GM12865 (cell line): ENCODE measurements at places on chromosomes 5 and 9.

DNA sequence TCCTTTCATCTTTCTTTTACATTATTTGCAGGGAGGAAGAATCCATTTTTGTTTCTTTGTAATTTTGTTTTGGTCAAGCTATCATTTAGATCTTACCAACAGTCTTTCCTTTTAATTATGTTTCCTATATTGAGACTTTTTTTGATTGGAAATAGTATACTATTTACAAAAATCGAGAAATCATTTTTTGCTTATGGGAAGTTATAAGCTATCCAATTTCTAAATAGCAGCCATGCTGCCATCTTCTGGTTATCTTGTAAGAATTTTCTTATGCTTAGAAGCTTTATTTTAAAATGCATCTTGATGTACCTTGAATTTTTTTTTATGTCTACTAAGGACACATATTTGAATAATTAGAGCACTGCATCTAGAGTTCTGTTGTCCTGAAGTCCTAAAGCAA is 821.2 kb downstream of the PTPRD start:
- DNase-seq = peak; percentile 9

DNA sequence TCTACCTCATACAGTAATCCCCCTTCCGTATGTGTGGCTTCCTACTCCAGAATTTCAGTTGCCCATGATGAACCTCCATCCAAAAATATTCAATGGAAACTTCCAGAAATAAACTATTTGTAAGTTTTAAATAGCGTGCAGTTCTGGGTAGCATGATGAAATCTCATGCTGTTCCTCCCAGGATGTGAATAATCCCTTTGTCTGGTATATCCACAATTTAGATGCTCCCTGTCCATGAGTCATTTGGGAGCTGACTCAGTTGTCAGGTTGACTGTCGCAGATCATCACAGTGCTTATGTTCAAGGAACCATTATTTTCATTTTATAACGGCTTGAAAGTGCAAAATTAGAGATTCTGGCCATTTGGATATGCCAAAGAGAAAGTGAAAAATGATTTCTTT is 290.1 kb upstream of the CDH9 start:
- no peak for DNase-seq

DNA sequence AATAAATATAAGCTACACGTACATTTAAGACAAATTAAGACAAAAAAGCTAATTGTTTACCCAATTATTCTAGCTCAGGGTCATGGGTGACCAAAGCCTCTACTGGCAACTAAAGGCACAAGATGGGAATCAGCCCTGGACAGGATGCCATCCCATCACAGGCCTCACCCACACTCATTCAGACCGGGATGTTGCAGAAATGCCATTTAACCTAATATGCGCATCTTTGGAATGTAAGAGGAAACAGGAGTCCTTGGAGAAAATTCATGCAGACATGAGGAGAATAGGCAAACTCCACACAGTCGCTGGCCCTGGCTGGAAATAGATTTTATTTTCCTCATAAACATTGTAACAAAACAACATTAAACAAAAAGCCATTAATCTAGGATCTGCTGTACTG is 2003.8 kb upstream of the CDH9 start:
- no peak for DNase-seq

- DNase-seq = no peak
Observed at GRCh38 chr5:116754556-116754955, 179.9 kb upstream of the SEMA6A start.

DNA sequence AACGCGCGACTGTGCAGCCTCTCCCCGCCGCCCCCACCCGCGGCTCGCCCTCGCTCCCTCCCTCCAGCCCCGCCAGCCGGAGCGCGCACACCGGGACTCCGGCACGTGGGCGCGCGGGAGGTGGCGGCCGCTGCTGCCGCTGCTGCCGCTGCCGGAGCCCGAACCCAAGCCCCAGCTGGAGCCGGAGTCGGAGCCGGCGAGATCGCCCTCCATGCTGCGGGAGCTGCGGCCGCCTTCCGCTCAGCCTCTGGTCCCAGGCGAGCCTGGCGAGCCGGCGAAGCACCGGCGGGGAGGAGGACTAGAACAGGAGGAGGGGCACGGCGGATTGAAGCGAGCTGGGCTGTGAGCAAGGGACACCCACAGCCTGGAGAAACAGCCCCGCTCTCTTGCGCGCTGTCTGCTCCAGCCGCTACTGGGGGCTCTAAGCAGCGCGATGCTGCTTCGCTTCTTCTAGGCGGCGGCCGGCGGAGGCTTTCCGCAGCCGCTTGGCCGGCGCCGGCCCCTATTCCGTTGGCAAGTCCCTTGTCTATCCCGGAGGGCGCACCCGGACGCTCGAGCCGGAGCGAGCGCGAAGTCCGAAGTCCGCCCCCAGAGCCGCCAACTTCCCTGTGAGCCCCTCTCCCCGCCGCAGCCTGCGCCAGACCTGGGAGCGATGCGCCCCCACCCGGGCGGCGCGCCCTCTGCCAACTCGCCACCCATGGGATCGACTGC is 598.7 kb upstream of the SGCD start:
- DNase-seq = no peak

- DNase-seq = no peak
Observed at GRCh38 chr9:82385633-82386032, 397.1 kb downstream of the SPATA31D1 start.

DNA sequence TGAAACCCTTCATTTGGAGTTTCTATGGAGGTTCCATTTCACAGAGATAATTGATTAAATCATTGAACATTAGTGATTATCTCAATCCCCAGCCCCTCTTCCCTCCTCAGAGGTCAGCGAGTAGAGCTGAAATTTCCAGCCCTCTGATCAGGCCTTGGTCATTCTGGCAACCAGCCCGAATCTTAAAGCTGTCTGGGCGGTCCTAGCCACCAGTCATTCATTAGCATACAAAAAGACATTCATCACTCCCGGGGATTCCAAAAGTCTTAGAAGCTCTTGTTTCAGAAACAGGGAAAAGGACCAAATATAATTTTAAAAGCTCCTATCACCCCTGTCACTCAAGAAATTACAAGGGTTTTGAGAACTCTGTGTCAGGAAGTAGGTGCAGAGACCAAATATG is 41.3 kb downstream of the ZNF474 start:
- DNase-seq = no peak

DNA sequence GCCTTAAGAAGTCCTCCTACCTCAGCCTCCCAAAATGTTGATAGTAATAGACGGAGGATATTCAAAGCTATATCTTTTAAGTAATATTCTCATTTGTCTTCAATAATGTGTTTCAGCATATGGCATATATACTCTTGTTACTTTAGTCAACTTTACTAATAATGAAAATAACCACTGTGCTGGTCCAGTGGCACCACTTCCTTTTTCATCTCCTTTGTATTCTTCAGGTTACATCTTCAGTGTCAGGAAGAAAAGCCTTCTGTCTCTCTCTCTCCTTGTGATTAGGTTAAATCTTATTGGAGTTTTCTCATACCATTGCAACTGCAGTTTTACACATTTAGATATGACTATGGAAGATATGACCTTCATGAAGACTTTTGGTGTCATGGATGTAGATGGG is 31.3 kb downstream of the PARP8 start:
- peak; percentile 17 for DNase-seq

GRCh38 chr9:124370896-124371582 is 44.2 kb downstream of the PSMB7 start:
- no peak for DNase-seq

GRCh38 chr5:26945901-26946300 is 92.5 kb downstream of the CDH9 start:
- DNase-seq = no peak

DNA sequence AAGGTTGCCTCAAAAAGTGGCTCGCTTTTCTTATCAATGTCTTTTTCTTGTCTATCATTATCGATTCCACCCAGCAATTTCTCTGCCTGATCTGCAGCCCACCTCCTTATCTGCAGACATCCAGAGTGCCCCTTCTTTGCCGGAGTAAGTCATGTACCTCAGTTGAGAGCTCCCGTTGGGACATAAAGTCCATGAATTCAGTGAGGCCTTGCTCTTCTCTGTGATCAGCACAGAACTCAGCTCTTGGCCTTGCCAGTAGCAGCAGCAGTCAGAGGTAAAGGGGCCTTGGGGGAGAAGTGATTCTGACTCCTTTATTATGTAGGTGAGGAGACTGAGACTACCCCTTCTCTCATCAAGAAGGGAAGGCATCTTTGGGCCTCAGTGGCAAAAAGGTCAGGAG is 24.9 kb upstream of the DCAF12 start:
- no peak for DNase-seq

GRCh38 chr5:90153031-90153430 is 256.5 kb downstream of the CETN3 start:
- no peak for DNase-seq

DNA sequence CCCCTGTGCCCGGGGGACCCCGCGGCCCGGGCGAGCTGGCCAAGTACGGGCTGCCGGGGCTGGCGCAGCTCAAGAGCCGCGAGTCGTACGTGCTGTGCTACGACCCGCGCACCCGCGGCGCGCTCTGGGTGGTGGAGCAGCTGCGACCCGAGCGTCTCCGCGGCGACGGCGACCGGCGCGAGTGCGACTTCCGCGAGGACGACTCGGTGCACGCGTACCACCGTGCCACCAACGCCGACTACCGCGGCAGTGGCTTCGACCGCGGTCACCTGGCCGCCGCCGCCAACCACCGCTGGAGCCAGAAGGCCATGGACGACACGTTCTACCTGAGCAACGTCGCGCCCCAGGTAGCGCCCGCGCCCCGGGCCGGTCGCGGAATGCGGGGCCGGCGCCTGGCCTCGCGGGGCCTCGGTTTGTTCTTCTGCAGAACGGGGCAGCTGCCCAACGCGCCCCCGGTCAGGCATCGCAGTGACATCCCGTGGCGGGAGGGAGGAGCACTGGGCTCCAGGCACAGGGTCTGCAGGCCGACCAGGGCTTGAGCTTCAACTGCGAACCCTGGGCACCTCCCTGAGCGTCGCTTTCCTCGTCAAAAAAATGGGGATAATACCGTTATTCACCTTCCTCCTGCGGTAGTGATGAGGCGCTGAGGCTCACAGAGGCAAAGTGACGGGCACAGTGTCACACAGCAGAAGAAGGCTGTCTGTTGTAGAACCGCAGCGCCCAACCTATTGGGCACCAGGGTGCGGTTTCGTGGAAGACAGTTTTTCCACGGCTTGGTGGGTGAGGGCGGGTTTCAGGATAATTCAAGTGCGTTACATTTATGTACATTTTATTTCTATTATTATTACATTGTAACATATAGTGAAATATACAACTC is 777 bp downstream of the ENDOG start:
- peak; percentile 75 for DNase-seq

DNA sequence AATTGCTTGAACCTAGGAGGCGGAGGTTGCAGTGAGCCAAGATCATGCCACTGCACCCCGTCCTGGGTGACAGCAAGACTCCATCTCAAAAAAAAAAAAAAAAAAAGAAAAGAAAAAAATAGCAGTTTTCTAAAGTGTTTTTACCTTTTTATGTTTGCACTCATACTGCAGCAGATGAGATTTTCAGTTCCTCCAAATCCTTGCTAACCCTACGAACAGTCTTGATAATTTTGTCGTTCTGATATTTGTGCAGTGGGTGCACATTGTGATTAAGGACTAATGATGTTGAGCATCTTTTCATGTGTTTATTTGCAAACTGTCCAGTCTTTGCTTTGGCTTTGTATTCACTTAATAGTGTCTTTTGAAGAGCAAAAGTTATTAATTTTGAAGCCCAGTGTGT is 42.9 kb downstream of the ZCCHC7 start:
- peak; percentile 16 for DNase-seq

GRCh38 chr9:33014665-33015014 is 10.4 kb upstream of the DNAJA1 start:
- DNase-seq = no peak
